ENCODE measurements at places on chromosomes 7 and 10.

DNA sequence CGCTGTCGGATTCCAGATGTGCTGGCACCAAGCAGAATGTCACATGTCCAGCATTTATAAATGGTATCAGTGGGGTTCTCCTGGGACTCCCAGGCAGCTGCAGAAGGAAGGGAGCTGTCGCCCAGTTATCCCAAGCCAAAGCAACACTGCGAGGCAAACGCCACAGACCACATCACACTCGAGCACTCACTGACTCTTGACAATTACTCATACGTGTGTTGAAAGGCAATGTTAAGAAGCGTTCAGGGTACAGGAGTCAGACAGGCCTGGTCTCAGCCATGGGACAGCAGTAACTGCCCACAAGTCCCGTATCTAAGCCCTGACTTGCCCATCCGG, 113.4 kb downstream of the DIP2C start:
- no peak for DNase-seq

DNA sequence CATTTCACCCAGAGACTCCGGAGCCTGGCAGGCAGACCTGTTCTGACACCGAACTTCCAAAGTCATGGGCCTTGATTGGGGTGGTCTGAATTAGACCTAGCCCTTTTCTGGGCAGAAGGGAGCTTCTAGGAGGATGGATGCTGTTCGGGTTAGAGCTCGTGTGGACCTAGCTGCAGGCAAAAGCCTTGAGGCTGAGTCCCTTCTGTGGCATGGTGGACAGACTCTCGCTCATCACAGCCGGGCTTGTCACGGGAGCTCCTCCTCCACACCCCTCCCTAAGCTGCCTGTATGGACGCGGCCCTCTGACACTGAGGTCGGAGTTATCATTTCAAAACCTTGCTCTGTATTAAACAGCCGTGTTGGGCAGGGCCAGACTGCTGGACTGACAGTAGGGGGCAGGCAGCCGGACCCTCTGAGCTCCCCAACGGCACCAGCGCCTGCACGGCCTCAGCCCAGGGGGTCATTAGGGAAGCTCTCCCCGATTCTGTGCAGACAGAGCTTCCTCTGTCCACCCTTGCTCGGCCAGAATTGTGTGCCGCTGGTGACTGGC, 2.2 kb downstream of the IRF5 start:
- DNase-seq, result no peak

DNA sequence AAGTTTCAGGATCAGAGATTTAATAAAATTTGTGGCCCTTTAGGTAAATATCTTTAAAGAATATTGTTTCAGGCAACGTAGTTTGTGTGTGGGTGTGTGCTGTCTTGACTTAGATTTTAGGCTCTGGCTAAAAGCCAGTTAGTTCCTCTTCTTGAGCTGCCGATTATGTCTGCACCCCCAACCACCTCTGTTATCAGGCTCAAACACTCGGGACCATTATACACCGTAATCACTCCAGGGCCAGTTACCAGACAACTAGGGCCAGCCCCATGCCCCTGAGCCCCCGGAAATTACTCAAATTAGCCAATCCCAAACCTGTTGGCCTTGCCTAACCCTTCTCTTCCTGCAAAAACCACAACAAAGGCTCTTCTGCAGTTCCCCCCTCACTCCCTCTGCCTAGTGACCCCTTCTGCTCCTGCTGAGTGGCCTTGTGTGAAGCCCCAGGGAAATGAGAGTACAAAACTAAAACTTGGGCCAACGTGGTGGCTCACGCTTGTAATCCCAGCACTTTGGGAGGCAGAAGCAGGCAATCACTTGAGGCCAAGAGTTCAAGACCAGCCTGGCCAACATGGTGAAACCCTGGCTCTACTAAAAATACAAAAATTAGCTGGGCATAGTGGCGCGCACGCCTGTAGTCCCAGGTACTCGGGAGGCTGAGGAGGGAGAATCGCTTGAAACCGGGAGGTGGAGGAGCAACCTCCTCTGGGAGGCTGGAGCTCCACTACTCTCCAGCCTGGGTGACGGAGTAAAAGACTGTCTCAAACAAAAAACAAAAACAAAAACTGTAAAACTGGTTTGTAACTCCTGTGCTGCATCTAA, 9.2 kb upstream of the HNRNPF start:
- DNase-seq, result no peak

GRCh38 chr7:67045496-67045995, 48.9 kb downstream of the TYW1 start:
- DNase-seq, result no peak

Data from left kidney (tissue), 8 donors.